ENCODE measurements at places on chromosomes 6 and 20.

DNA sequence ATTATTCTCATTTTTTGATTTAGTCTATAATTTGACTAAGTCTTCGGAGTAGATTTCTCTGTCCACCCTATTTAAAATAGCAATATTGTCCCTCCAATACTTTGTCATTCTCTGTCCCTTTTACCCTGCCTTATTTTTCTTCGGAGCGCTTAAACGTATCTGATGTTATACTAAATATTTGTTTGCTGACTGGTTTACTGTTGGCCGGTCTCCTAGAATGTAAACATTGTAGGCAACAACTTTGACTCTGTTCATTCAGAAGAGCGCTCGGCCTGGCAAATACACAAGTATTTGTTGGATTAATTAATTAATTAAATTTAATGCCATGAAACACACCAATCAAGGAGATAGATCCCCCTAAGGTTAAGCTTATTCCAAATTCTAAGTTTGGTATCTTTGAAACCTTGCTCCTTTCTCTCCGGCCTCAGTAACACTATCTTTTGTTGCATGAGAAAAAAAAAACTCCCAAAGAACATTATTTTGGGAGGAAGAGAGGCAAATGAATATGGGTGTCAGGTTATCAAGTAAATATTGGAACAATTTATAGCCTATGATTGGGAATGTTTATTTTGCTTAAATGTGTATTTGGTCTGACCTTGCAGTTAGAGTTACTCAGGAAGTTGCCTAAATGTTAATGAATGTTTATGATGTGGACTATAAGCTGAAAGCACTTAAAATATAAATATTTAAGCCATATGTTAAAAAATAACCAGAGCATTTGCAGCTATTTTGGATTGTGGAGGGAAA is 231.1 kb downstream of the SOX4 start:
- DNase-seq: no peak

- DNase-seq: no peak
Measured at GRCh38 chr20:23568320-23568970, at the start of gene CST9L. Gene CST9L (minus strand): TSS chr20:23568484. CDS start chr20:23568450, 34 bp downstream.

DNA sequence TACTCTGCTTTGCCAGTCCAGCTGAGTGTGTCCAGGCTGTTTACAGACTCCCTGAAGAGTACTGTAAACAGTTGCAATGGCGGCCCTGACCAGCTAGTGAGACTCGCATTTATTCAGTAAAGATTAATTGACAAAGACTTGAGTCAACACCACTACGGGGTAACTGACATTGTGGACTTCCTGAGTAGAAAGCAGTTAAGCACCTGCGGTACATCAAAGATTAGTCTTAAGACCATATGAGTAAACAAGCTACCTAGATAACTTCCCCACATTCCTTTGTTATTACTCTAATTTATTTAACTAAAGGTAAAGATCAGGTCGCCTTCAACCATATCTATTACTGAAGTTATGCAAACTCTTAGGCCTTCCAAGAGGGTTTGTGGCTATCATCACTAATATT is 12.6 kb downstream of the VPS52 start:
- no peak for DNase-seq

DNA sequence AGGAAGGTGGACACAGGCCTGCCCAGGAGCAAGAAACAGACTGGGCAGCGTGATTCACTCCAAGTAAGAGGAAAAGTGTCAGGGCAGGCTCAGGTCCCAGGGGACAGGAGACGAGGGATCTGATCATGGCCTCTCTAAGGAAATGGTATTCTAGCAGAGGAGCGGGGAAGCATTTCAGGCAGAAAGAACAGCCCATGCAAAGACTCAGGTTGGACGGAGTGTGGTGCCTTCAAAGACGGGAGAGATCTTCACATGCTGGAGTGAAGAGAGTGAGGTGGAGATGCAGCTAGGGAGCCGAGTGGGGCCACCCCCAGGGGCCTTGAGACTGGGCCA is 161.1 kb downstream of the SYCP2 start:
- no peak for DNase-seq

- no peak for DNase-seq
Measured at GRCh38 chr20:35432430-35432735, 5.6 kb downstream of the GDF5 start.

GRCh38 chr20:61806995-61807394 is 258.7 kb downstream of the TAF4 start:
- no peak for DNase-seq

- DNase-seq: no peak
Measured at GRCh38 chr20:10314198-10314597, 95.6 kb downstream of the SNAP25 start.

DNA sequence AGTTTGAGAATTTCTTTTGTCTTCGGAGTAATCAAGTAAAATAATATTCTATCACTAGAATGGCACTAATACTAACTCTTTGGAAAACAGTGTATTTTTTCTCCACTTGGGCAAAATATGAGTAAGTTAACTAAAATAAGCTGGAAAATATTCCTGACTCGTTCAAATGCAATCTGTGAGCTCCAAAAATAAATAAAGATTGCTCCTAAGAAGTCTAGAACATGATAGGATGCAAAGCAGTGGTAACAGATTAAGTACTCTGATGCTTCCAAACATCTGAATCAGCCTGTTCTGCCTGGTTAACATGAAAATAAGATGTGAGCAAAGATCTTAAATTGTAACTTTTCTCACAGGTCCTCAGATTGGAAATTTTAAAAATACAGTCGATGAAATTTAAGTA is 285.1 kb upstream of the ID4 start:
- no peak for DNase-seq

- no peak for DNase-seq
Measured at GRCh38 chr20:53917145-53918019, 153.0 kb downstream of the BCAS1 start.

DNA sequence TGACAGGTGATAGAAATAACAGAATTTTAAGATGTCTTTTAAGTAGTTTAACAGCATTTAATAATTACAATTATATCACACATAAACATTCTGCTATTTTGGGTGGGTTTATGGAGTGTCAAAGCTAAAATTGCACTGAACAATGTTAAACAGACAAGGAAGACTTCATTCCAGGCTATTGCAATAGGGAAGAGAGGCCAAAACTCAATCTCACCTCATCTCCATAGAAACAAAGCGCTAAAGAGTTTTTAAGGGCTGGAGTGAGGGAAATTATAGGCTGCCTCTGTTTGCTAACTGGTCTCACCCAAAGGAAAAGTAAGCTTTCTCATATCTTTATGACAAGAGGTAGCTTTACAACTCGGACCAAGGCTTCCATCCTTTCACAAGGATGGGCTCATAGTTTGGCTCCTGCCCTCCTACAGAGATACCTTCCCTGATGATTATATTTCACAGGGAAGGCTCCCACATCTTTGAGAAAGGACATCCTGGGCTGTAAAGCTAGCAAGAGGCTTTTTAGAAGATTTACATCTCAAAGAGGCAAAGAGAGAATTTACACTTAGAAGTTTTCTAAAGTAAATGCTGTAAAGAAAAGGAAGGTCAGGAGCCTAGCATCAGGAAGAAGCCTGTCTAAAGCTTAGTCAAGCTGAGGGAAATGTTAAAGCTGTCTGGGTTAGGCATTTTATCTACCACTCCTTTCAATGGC is 350.2 kb upstream of the IMPG1 start:
- no peak for DNase-seq

Data from NCI-H2171 treated with DMSO at 0.1 percent for 48 hours (cell line).